ENCODE measurements at places on chromosomes 5 and 9. TPM values are rescaled to one million over a fixed set of nuclear protein-coding genes. Genes with fewer than 3 reads are reported as not detected.

The C8G gene
- not detected for total RNA-seq

The PPP1R26 gene
- total RNA-seq: 11.0 TPM

The TMEM232 gene
- 4.8 TPM for total RNA-seq

The TRIM7 gene
- total RNA-seq: 3.1 TPM

The SOHLH1 gene
- not detected for total RNA-seq

The FCHO2 gene
- 24.0 TPM for total RNA-seq

The SLC34A3 gene
- not detected for total RNA-seq

The ANKHD1 gene
- total RNA-seq: 53.0 TPM

The GFRA3 gene
- not detected for total RNA-seq

The CNTNAP3 gene
- 2.9 TPM for total RNA-seq

The TRIM32 gene
- total RNA-seq: 28.6 TPM

The TRAF2 gene
- total RNA-seq: 28.9 TPM

The FOXD4L5 gene
- total RNA-seq: under 0.01 TPM

The CEL gene
- total RNA-seq: under 0.01 TPM

The RLN1 gene
- total RNA-seq: not detected

The SLC34A1 gene
- not detected for total RNA-seq

The LOX gene
- 324 TPM for total RNA-seq

The OTULINL gene
- 0.56 TPM for total RNA-seq

The NRARP gene
- 0.28 TPM for total RNA-seq

The FAM240B gene
- total RNA-seq: not detected

The SHC3 gene
- 17.8 TPM for total RNA-seq

The NFIB gene
- total RNA-seq: 28.9 TPM

The PLAC8L1 gene
- not detected for total RNA-seq

The MRNIP gene
- total RNA-seq: 17.2 TPM

The OR1J2 gene
- total RNA-seq: not detected

The TMOD1 gene
- total RNA-seq: 0.28 TPM

The FRRS1L gene
- total RNA-seq: 0.28 TPM
